NAMALWA (cell line): ENCODE measurements at places on chromosomes 3 and 15.

- DNase-seq: no peak
These were observed 470.8 kb downstream of the SOX2 start for GRCh38 chr3:182182531-182182968.

GRCh38 chr15:75578948-75579920, at the start of gene PTPN9:
Gene PTPN9 (minus strand): TSS chr15:75579315. CDS start chr15:75578776, 539 bp downstream.
- peak; percentile 83 for DNase-seq

GRCh38 chr3:30508339-30508738, 98.1 kb upstream of the TGFBR2 start:
- no peak for DNase-seq

DNA sequence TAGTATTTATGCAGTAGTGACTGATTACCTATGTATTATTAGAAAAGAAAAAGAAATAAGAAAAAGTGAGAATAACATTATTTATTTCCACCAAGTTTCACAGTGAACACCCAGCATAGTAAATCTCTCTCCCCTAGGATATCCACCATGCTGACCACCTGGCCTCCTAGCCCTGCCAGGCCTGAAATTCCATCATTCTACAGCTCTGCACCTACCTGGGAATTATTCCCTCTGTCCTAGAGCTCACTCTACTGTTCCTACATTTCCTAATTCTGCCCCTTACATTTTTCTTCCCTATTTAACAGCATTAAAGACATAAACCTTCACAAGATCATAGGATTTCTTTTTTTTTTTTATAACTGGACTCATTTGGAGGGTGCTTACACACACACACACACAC, 525.3 kb upstream of the PPP2R3A start:
- DNase-seq: no peak

DNA sequence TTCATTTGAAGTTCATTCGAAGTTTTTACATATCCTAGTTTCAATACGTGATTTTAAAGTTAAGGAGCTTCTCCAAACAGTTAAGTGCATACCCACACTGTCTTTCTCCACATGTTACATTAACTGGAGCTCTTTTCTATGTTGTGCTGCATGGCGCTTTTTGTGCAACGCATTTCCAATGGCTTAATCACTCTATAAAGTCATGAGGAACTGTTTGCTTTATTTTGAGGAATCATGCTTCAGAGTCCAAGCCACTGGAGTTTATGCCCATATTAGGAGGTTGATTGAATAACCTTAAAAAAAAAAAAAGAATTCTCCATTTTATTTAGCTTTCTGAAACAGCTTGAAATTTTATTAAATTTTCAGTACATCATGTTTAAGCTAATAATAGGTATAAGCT, 109.4 kb upstream of the MBNL1 start:
- DNase-seq: no peak

DNA sequence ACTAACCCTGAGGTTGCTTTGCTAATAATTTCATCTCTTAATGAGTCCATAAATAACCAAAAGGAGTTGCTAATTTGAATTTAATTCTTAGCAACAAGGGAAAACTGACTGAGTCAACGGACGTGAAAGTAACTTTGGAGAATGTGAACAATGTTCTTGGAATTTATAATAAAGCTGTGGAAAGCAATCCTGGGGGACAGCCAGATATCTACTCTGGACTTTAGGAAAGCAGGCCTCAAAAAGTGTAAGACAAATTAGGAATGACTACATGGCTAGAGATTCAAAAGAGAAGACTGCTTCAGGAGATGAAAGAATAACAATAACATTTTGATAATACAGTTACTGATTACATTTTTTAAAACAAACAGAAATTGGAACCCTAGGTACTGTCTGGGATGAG, 318.4 kb upstream of the COL8A1 start:
- DNase-seq: no peak
